ENCODE measurements at places on chromosomes 5 and 9. TPM values are rescaled to one million over a fixed set of nuclear protein-coding genes. Genes with fewer than 3 reads are reported as not detected.
A peak's percentile ranks its signal among the peaks of the same experiment; 100 is the strongest.

PCDHB6 gene
- 1.5 TPM for total RNA-seq

TNC gene
- 54.9 TPM for total RNA-seq

GRCh38 chr5:87076931-87077330, 190.8 kb upstream of the RASA1 start:
- no peak for DNase-seq

- no peak for DNase-seq
Observed at GRCh38 chr5:148163345-148163744, 5.0 kb upstream of the SPINK14 start.

GRCh38 chr5:165209101-165209727, 1703.8 kb downstream of the MAT2B start:
- peak; percentile 37 for DNase-seq

DNA sequence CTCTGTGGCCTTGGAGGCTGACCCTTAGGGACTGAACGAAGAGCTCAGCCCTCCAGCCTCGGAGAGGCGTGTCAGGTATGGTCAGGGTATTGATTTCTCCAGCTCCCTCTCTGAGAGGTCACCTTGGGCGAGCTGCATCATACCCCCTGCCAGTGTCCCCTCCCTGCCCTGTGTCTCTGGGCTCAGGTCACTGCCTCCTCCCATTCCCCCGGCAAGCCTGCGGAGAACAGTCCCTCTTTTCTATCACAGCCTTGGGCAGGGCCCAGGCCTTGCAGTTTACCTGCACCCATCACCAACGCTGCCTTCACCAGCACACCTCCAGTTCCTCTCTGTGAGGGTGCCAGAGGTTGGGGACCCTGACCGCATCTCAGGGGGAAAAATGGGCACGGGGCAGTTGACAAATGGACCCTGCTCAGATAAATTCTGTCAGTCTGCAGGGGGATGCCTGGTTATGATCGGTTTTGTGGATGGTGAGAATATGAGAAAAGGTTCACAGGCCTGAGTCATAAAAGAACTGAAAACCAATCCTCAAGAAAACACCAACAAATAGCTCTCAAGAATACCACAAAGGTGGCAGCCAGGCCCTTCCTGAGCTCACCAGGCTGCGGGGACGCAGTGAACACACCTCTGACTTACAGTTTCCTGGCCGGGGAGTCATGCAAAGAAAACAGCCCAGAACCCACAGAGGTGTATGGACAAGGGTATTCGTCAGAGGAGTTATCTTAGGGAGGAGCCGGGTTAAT, 24.7 kb upstream of the RXRA start:
- DNase-seq, result no peak

- no peak for DNase-seq
Observed at GRCh38 chr5:54491326-54491725, 26.2 kb upstream of the SNX18 start.

DNA sequence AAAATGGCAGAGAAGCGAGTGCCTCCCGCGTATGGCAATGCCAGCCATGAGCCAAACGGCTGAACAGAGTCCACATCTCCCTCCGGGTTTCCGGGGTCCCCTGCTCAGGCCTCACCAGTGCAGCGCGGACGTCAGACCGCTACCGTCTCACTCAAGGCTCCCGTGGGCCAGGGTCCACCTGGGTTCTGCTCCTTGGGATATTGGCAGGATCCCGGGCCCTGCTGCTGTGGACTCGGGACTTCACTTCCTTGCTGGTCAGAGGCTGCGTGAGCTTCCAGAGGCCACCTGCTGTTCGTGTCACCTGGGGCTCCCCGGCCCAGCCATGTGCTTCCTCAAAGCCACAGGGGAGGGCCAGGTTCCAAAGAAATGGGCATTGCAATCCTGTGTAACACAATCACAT, 38.4 kb upstream of the CLPTM1L start:
- no peak for DNase-seq

- no peak for DNase-seq
Observed at GRCh38 chr5:1134478-1134877, 22.6 kb upstream of the SLC12A7 start.

DNA sequence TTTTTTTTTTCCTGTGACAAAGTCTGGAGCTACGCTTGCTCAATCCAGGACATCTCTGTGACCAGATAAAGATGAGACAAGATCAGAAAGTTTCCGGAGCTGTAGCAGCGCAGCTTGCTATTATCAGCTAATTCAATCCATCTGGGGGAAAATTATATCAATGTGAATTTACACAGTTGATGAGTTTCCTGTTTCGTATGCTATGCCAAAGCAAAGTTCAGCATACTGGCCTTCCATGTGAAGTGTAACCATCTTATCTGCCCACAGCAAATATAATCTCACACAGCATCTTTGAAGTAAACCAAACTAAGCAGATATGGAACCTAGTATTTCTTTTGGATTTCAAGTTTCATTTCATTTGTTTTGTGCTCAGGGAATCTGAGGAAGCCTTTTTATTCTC, 1767.7 kb downstream of the EFNA5 start:
- DNase-seq, result no peak

DNA sequence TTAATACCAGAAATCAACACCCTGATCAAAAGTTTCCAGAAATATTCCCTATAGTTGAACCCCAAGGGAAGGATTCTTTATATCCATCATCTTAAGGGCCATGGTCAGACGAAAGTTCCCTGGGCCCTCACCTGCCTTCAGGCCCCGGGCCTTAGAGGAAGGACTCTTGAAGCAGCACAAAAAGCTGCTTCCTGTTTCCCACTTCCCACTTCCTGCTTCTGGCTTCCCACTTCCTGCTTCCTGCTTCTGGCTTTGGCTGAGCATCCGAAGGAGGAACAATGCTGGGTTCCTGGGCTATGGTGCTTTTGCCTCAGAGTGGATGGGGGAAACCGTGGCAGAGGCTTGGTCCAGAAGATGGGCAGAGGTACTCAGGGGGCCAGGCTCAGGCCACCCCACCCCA, 25.8 kb upstream of the DAP start:
- no peak for DNase-seq

GRCh38 chr5:173967241-173967640, 21.7 kb upstream of the C5orf47 start:
- no peak for DNase-seq

Data from neural progenitor cell (in vitro differentiated cells).